ENCODE measurements at places on chromosomes 3 and 15.
A peak's percentile ranks its signal among the peaks of the same experiment; 100 is the strongest.

- DNase-seq, result no peak
Observed at GRCh38 chr3:97820780-97821179, 1.0 kb upstream of the CRYBG3 start.

DNA sequence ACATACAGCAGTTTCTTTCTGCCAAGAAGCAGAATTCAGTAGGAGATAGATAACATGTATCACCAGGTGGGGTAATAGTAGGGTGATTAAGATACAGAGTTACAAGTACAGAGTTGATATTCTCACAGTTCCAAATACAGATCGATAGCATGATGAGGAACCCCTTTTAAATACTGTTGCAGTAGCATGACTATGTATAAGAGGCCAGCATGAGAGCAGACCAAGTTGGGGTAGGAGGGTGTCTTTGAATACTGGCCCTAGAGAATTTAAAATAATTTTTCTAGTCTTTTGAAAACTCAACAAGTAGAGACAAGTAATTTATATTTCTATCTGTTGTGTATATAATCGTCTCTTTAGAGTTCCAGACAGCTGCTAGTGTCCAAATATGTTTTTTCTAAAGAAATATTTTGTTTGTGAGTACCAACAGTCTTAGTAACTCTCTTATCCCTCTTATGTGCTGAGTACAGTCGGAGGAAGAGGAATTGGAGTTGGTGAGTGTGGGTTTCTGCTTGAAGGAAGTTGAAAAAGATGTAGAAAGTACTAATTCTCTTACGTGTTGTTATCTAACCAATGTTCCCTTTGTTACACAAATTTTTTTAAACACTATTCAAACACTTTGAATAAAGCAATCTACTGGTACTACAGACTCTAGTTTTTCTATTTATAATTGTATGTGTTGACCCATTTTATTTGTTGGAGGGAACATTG lies 30.2 kb downstream of the LYSMD4 start:
- no peak for DNase-seq

GRCh38 chr3:78140274-78140673 lies 1100.4 kb downstream of the ROBO2 start:
- no peak for DNase-seq

DNA sequence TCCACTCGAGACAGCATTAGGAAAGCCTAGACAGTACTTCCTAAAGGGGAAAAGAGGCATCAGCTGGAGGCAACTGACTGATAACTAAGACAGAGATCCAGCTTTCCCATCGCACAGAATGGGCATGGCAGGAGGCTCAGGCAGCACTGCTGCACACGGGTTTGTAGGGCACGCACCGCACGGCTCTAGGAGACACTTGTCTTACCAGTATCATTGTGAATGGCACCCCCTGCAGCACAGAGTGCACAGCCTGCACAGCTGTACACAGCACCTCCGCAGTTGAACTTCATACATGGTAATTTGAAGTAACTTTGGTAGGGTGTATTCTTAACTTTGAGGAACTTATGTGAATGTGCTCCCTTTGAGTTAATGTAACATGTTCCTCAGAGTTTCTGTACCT lies 281.6 kb downstream of the PLCL2 start:
- no peak for DNase-seq

GRCh38 chr15:40162552-40162951 lies 1.7 kb downstream of the BUB1B start:
- no peak for DNase-seq

DNA sequence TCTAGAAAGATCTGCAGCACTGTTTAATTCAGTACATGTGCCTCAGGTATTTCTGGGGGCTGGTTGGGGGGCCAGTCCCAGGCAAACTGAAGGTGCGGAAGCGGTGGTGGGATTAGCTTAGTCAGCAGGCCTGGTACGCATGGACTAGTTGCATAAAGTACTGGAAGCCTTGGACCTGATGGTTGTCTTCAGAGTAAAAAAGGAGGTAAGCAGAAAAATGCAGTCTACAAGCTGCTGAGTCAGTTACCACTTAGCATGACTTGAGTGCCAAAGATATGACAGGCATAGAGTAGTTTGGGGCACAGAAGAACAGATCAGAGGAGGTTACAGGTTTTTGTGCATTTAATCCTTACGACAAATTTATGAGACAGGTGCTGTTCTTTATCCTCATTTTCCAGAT lies 19.9 kb upstream of the GOLGA8J start:
- DNase-seq, result no peak

- DNase-seq, result no peak
Observed at GRCh38 chr3:131193641-131194238, 167.1 kb downstream of the NEK11 start.

DNA sequence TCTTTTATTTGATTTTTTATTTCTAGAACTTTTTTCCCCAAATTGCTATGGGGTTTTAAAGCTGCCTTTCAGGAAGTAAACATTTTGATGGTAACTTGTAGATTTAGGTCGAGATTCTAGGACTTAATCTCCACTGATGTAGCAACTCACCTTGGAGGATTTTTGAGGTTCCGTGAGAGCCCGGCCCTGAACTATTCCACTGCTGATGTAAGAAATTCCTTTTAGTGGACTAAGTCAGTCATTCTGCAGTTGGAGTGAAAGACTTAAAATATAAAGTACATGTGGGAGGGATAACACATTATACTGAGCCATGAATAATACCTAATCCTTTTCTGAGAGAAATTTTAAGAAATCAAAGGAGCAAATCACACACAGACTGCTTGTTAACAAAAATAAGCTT lies 12.6 kb upstream of the LRRC34 start:
- peak; percentile 20 for DNase-seq

- DNase-seq, result peak; percentile 61
Observed at GRCh38 chr3:38725726-38726419, 76.4 kb upstream of the SCN5A start.

DNA sequence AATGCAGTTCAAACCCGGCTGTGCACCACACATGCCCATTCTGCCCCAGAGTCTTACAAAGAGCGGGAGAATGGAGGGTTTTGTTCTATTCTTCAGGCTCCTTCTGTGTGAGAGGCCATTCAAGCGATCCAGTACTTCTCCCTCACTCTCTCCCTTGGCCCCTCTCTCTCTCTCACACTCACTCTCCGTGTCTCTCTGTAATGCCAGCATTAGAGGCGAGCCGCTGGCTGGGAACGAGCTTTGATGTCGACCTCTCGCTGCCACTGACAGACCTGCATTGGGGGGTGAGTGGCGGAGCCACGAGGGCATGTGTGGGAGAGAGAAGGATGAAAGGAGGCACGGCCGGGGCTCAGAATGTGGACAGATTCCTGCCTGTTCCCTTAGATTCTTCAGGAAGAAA lies 231.7 kb upstream of the ARRDC4 start:
- no peak for DNase-seq

DNA sequence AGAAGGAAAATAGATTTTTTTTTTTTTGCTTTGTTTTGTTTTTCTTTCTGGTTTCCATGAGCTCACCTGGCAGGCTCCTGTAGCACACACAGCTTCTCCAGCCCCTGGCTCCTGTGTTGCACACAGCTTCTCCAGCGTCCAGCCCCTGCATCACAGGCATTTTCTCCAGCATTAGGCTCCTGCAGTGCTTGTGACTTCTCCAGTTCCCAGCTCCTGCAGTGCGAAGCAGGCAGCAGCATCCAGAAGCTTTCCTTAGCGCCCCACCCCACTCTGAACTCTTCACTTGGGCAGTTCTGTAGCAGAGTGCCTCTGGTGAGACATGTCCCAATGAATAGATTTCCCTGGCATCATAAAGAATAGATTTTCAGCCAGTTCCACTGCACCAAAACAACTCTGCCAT lies 5.5 kb upstream of the CCDC39 start:
- no peak for DNase-seq

- peak; percentile 45 for DNase-seq
Observed at GRCh38 chr3:130759692-130760338, 13.2 kb upstream of the PIK3R4 start.

DNA sequence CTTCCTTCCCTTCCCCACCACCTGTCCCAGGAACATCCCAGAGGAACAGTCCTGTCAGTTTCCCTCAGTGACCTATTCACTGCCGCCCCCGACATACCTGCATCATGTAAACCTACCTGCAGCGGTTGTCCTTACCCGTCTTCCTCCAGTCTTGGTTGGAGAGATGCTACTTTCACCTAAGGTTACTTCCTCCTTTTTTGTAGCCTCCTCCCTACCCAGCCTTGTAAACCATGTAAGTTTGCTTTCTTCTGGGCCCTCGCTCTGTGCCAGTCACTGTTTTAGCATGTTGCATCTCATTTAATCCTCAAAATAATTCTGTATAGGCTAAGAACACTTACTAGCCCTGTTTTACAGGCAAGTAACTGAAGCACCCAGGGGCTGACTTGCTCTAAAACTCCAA lies 58.3 kb downstream of the GPR171 start:
- DNase-seq, result no peak

DNA sequence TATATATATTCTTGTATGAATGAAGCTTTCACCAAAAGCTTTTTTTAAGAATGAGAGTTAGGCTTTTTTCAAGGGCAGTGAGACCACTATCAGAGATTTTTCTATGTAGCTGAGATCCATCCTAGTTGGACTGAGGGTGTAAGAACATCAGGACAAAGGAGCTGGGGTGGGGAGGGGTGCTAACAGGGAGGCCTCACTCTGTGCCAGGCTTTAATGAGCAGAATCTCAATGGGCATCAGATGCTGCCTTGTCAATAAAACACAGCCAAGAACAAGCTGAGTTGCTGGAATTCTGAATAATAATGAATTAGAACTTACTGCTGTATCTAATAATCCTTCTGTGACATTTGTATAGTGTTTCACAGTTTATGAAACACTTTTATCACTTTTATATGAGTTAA lies 41.4 kb upstream of the USP3 start:
- DNase-seq, result no peak

DNA sequence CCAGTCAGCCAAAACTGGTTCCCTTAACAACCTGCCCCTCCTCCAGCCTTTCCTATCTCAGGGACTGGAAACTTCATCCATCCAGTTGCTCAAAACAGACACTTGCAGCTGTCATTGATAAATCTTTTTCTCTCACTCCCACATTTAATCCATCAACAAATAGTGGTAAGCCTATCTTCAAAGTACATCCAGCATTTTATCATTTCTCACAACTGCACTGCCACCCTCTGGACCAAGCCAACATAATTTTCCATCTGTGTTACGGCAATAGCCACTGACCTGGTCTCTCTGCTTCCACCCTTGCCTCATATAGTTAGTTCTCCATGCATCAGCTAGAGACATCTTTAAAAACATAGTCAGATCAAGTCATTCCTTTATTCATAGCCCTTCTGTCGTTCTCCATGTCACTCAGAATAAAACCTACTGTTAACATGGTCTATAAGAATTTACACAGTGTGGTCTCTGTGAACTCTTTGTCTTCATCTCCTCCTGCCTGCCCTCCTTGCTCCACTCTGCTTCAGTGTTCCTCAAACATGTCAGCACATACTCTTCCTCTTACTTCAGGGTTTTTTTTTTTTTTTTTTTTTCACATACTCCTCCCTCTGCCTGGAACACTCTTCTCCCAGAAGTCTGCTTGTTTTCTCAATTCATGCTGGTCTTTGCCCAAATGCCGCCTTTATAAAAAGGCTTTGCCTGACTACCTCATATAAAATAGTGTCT lies 102.5 kb upstream of the COL6A5 start:
- DNase-seq, result no peak

DNA sequence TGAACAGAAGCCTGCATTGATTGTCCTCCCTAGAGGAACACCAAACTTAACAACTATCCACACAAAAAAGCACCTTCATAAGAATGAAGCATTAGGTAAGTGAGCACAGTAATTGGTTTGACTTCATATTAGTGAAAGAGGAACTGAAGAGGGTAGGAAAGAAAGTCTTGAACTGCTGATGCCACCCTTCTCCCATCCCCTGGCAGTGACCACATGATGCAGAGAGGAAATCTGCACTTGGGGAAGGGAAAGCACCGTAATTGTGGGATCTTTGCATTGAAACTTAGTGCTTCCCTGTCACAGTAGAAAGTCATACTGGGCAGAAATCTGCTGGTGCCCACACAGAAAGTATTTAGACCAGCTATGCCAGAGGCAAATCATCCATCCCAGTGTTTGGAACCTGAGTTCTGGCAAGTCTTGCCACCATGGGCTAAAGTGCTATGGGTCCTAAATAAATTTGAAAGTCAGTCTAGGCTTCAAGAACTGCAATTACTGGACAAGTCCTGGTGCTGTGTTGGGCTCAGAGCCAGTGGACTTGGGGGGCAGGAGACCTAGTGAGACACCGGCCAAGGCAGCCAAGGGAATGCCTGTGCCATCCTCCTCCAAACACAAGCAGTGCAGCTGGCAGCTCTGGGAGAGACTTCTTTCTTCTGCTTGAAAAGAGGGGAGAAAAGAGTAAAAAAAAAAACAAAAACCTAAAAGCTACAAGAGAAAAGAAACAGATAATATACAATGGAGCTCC lies 63.6 kb downstream of the SLC15A2 start:
- DNase-seq, result no peak

DNA sequence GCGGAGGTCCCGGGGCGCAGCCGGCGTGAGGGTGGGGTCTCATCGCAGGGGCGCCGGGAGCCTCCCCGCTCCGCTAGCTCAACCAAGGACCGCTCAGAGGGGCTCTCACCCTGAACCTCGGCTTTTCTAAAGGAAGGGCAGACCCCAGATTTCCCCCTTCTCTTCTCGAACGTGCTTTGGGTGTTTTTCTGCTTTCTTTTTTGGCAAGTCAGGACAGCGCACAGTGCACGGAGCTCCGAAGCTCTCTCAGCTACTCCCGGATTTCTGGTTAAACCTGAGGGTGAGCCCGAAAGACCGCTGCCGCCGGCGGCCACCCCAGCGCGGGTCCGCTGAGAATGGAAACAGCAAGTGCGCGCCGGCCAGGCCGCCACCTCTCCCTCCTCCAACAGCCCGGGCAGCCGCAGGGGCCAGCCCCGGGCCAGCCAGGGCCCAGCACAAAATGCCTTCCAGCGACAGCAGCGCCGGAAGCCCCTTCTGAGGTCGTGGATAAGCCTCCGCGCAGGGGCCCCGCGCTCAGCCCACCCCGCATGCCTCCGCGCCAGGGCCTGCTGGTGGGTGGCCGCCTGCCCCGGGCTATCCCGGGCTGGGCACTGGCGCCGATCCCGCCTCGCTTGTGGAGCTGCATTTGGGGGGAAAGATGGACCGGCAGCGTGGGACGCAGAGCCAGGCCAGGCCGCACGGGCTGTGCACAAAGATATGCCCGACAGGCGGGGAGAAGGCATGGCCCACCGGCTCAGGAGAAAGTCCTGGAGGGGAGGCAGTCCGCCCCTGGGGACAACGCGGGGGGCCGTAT lies 8.2 kb upstream of the OCA2 start:
- no peak for DNase-seq

- no peak for DNase-seq
Observed at GRCh38 chr15:61151791-61152190, 77.3 kb downstream of the RORA start.

All from NCI-H226 (cell line).